ENCODE measurements at places on chromosomes 12 and 14. TPM values are rescaled to one million over a fixed set of nuclear protein-coding genes. Genes with fewer than 3 reads are reported as not detected.

LMNTD1 gene
- total RNA-seq = not detected

KRT79 gene
- total RNA-seq = not detected

DNA sequence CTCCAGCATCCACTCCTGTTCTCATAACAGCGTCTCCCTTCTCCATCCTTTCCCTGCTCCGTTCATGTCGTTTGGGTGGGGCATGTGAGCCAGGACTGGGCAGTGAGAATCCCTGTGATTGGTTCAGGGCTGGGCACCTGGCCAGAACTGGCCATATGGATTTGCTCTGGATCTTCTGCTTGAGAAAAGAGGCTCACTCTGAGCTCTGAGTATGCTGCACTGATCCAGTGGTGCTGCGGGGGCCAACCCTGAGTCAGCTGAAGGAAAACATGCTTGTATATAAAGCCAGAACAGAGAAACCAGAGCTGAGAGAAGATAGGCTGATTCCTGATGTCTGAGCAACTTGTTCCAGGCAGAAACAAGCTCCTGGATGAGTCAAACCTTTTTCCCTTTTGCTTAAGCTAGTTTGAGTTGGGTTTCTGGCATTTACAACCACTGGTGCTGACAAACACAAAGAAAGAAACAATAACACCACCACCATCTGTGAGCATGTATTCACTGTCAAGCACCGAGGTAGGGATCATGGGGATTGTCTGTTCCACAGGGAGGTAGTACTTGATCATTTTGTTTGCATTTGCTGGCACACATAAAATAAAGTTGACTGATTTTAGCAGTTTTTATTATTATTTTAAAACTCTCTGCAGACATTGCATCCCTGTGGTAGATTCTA is 14.0 kb upstream of the HPD start:
- no peak for DNase-seq

- no peak for DNase-seq
Measured at GRCh38 chr12:119019166-119019565, 37.8 kb downstream of the SRRM4 start.

Measured in naive thymus-derived CD4-positive, alpha-beta T cell (primary cell).